ENCODE measurements at places on chromosomes 16 and 17. TPM values are rescaled to one million over a fixed set of nuclear protein-coding genes. Genes with fewer than 3 reads are reported as not detected.

DNA sequence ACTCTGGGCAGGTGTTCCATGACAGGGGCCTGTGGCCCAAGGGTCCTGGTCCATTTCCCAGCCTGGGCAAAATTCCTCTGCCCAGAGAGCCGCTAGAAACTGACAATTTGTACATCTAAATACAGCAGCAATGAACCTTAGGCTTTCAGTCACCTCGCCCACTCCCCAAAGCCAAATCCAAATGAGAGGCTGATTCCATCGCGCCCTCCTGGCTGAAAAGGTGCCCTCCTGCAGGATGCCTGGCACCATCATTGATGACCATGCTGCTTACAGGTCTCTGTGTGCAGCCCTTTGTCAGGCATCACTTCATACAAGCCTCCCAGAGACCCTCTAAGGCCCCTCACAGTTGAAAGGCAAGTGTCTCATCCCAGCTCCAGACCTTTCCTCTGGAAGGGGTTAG, 114.7 kb downstream of the C16orf78 start:
- DNase-seq = no peak

DNA sequence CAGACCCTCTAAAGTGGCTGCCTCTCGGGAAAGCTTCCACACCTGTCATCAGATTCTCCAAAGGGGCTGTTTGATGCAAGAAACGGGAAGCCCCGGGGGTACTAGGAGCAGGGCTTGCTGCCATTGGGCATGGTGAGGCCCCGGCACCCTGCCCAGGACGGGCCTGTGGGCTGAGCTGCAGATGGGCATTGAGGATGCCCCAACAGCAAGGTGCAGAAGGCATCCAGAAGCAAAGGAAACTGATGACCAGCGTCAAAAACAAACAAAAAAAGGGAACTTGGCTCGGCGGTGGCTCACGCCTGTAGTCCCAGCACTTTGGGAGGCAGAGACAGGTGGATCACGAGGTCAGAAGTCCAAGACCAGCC, 1.5 kb upstream of the LIMD2 start:
- no peak for DNase-seq

DNA sequence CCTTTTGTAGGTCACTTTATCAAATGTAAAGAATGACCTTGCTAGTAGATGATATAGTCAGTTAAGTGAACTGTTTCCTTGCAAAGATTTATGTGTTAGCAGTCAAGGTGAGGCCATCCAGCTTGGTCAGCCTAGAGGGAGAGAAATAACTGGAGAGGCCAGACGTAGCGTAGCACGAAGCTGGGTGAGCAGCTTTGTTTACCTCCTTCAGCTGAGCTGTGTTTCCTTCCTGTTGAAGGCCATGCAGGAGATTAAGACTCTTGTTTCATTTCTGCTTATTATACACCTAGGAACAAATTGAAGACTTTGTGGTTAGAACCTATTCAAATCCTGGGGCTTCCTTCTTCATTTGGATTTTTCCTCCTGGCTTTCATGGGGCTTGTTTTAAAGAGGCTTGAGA, 267.1 kb downstream of the PHKB start:
- no peak for DNase-seq

- DNase-seq = peak; percentile 81
Measured at GRCh38 chr16:86882586-86883280, 304.4 kb downstream of the FOXL1 start.

- DNase-seq = no peak
Measured at GRCh38 chr17:2816688-2817087, 20.4 kb downstream of the RAP1GAP2 start.

DNA sequence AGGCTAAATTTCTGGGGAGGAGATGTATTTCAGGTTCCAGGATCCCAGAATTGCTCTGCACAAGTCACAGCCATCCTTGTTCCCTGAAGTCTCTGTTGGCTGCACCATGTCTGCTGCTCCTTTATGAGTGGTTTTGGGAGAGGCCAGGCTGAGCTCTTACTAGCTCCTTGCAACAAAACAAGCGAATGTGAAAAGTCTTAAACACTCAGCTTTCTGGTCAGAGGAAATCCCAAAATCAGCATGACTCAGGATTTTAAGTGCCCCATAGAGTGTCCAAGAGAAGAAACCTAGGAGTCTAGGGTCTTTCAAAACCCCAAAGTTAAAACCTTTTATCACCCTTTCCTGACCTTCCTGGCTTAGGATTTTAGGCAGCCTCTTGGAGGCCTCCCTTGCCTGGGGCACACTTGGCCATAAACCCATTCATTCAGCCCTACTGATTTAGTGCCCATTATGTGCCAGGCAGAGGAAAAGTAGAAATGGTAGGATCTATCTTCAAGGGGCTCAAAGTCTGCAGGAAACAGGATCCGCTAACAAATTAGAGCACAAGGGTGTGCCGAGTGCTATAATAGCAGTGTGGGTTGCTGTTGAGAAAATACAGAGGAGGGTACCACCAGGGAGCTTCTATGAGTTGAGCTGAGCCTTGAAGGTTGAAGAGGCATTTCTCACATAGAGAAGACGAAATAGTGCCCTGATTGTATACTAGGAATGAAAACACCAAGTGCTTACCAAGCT, 36.9 kb downstream of the SOST start:
- DNase-seq = peak; percentile 32

LRRC75A gene
- 0.38 TPM for total RNA-seq

ODAD4 gene
- 0.19 TPM for total RNA-seq

ST6GALNAC1 gene
- total RNA-seq = not detected
